ENCODE measurements at places on chromosomes 11 and 22.

GRCh38 chr11:18367431-18367830 is 26.9 kb upstream of the LDHA start:
- DNase-seq = no peak

DNA sequence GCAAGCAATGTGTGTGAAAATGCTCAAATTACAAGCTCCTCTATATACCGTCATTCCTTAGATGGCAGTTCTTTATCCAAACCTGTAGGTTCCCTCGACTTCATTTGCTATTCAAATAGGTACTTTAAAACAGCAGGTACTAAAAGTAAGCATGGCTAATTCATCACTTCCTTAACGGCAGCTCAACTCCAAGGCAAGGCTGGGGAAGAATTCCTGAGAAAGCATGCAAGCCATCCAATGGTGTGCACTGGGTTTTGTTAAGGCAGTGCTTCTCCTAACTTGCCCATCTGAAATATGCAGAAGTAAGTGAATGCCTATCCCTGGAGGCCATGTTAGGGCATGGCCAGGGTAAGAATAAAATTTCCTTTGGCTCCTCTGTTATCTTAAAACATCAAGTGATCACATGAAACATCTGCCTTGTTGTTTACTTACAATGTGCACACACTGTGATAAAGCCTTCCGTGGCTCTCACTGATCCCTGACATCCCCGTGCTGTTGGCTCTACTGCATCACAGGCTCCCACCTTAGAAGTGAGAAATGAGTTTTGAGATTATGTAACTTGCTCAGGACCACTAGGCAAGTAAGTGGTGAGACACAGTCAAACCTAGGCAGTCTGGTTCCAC is 52.1 kb downstream of the SMCO4 start:
- no peak for DNase-seq

DNA sequence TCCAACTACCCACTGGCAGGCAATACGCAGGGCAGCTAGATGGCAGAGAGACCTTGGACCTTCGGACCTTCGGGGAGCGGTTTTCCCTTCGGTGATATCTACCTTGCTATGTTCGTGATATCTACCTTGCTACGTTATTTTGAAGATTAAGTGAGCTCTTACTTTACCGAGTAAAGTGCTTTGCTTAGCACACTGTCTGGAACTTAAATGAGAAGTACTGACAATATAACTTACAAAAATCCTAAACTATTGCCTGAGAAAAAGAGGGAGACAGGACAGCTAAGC is 1.0 kb upstream of the PRDM10 start:
- DNase-seq = no peak

GRCh38 chr11:69310934-69311766 is 17.2 kb downstream of the MYEOV start:
- no peak for DNase-seq

DNA sequence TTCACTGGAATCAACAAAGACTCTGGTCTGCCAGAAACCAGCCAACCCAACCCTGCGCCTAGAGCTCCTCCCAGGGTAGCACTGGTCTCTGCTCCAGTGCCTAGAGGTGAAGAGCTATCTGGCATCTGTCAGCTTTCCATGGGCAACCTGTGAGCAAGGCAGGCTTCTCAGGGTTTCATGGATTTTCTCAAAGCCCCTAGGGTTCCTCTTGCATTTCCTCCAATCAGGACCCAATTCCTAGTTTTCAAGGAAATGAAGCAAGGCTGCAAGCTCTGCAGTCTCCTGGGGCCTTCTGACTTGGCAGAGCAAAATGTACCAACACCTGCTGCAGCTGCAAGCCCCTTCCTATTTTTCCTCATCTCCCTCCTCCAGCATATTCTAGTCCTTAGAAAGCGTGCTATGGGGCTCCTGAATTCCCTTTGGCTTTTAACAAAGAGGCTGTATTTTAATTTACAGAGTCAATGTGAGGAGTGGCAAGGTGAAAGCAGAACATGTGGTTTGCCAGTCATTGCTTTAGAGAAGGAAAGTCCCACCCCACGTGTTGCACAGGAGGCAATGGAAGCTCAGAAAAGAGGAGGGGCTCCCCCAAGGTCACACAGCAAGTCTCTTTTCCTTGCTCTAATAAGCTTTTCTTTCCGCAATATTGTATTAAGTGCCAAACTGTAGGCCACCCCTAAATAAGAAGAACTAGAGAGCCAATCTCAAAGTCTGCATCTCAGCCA is 33.0 kb upstream of the RIC3 start:
- DNase-seq = no peak
